ENCODE measurements at places on chromosomes 11 and 22.
A peak's percentile ranks its signal among the peaks of the same experiment; 100 is the strongest.

DNA sequence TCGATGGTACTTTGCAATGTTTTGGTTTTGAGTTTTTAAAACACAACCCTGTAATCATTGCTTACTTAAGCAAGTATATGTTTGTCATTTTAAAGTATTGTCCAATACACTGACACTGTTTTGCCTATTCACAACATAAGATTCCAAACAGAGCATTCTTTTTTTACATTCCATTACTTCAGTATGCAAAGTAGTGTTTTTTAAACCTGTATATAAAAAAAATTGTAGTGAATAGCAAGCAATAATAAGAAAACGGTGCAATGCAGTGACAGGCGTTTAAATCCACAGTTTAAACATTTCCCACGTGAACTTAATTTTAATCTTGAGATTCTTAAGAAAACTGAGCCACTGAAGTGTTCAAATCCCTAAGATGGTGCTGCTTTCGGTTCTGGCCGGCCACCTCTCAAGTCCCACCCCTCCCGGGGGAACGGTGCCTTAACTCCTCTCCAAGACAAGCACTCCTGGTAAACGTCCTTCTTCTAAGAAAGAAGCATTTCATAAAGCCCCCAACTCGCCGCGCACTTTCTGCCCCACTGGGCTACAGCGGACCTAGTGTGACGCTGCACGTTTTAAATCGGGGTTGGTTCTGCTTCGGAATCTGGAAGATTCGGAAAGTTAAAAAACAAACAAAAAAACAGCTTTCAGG lies 2.9 kb downstream of the PGR start:
- no peak for DNase-seq

DNA sequence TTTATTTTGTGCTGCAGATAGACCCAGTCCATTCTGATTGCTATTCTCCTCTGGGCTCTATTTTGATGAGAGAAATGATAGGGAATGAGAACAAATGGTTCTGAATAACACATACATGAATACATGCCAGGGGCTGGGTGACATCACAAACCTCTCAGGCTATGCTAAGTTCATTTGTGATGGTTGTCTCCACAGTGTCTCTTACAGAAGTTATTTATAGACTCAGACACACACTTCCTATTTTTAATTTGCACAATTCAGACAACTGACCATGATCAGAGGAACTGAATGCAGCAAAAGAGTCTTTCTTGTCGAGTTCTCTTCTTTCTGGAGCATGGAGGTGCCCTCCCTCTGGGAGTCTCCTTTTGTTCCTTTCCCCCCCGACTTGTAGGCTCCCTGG lies 991.7 kb downstream of the OPCML start:
- no peak for DNase-seq

- no peak for DNase-seq
Measured at GRCh38 chr11:122717264-122717867, 61.8 kb downstream of the UBASH3B start.

DNA sequence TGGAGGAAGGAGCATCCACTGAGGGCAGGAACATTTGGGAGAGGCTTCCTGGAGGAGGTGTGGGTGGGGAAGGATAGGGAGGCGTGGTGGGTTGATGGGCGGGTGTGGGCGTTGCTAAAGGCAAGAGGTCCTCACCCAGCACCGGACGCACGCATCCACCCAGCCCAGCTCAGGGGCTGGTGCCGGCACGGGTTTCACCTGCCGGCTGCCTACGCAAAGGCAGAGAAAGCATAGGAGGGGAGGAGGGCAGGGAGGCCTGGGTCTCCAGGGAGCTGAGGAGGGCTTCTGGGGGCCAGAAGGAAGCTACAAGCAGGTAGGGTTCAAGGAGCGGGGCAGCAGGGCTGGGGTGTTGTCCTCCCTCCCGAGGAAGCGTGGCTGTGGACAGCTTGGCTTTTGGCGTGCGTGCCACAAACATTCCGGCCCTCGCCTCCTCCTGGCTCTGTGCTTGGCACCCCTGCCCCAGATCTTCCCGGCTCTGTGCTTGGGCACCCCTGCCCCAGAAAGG lies 7.8 kb downstream of the SSH3 start:
- DNase-seq = no peak

DNA sequence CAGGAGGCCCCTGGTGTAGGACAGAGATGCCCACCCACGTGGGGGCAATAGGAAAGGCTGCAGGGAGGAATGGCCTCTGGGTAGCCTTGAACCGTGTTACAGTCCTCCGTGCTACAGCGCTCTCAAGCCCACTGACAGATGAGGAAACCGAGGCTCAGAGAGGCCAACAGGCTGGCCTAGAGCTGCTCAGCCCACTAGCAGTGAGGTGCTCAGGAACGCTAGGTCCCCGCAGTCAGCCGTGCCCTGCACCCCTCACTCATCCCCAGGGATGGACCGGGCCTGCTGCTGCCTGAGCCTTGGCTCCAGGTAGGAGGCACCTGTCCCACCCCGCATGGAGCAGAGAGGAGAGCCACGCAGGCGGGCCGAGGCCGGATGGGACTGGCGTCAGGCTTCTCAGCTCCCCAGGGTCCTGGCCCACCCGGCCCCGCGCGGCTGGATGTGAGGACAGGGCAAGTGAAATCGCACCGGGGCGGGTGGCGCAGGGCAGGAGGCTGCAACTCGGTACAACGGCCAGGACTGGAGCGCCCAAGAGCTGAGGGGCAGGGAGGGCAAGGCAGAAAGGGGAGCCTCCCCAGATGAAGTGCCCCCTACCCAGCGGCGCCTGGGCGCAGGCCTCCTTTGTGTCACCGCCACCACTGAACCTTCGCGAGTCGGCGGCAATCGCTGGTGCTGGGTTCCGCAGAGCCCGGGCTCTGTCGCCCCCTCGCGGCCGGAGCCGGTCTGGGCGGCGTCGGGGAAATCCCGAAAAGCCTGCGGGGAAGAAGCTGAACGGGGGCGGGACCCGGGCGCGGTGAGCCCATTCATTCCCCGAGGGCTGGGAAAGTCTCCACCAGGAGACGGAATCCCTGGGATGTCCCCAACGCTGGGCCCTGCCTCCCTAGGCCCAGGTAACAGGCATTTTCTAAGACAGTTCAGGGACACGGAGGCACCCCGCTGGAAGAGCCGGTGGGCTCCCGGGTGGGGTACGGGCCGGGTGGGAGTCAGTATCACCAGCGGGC lies 8.4 kb upstream of the SLC2A11 start:
- peak; percentile 86 for DNase-seq

DNA sequence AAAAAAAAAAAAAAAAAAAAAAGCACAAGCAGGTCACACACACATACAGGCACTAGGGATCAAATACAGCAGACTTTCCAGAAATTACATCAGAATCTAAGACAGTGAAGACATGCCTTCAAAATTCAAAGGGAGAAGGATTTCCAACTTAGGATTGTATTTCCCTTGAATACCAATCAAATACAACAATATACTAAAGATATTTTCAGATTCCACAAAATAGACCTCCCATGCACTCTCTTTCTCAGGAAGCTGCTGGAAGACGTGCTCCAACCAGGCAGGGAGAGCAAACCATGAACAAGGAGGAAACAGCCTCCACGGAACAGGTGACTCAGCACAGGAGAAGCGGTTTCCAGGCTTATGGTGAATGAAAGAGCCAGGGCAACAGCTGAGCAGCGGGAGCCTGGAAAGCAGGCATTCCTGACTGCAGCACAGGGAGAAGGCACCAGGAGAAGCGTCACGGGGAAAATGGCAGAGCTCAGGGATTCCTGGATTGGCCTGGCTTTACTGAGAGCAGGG lies 32.0 kb downstream of the TMEM184B start:
- DNase-seq = no peak

DNA sequence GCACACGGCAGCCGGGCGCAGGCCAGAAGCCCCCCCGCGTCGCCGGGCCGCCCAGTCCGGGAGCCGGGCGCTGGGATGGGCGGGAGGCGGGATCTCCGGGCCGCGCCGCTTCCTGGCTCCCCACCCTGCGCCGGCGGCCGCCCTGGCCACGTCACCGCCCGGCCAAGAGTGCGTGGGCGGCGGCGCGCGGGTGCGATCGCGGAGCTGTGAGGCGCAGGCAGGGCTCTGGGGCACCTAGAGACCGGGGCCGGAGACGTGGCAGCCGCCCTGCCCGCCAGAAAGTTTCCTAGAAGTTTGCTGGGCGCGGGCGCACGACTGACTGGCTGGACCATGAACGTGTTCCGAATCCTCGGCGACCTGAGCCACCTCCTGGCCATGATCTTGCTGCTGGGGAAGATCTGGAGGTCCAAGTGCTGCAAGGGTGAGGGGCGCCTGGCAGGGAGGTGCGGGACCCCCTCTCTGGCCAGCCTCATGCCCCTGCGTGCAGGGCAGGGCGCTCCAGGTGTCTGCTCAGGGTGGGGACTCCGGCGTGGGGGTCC lies at the start of gene KDELR3:
Gene KDELR3 (plus strand): TSS at position 193 of the 539 bp plus-strand sequence. CDS start 138 bp downstream, at position 331.
- peak; percentile 58 for DNase-seq

DNA sequence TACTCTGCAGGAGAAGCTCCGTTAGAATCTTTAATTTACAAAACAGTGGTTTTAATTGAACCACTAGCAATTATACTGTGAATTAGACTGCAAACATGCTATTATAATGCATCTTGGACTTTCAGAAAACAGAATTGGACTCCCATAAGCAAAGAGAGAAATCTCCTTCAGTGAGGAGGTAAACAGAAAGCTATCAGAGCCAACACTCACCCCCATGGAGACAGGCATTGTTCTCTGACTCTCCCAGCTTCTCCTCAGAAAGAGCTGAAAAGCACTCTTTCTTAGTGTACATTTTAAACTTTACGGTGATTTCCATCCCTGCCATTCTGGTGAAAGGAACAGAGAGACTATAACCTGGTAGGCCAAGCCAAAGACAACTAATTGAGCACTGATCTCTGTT lies 176.9 kb downstream of the GRIA4 start:
- no peak for DNase-seq

- DNase-seq = no peak
Measured at GRCh38 chr11:115980337-115981103, 476.3 kb upstream of the CADM1 start.

GRCh38 chr11:85989746-85990145 lies 79.1 kb downstream of the PICALM start:
- DNase-seq = no peak

- no peak for DNase-seq
Measured at GRCh38 chr22:25012741-25013143, 60.2 kb downstream of the KIAA1671 start.

DNA sequence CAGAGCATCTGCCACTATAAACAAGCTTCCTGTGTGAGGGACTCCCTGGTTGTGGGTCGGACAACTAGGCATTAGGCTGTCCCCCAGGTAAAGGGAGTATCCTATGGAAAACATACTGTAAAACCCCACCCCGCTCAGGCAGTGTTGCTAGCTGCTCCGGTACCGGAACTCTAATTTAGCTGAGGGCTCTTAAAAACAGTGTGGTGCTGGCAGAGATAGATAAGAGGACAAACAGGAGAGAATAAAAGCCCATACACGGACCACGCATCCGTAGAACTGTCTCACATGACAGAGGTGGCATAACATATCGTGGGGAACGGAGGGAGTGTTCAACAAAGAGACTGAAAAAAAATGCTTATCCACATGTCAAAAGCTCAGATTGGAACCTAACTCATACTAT lies 3.4 kb upstream of the MOGAT2 start:
- no peak for DNase-seq

DNA sequence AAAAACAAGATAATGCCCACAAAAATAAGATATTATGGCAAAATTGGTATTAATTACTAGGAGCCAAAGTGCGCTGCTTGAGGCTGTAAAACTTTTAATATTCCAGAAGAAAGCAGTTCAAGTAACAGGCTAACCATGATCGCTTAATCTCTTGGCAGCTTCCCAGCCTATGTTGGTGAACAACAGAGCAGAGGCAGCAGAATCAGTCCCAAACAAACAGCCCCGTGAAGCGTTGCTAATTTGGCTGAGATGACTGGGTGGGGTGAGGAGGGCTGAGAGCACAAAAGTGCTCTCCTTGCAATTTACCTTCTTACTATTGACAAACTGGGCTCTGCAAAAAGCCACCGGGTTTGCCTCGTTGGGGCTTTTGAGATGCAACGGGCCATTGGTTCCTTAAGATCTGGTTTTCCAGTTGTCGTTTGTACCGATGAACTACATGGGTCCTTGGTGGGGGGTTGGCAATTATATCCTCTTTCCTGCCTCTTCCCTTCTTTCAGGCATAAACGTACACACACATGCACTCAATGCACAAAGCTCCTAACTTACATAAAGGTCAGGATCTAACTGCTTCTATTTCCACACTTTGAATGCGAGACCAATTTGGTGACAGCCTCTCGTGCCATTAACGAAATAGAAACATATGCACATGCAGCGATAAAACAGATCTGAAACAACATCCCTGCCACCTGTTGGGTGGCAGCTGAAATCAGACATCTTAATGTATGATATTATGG lies 407.6 kb upstream of the CADM1 start:
- no peak for DNase-seq

All from activated naive CD4-positive, alpha-beta T cell treated with anti-CD3 and anti-CD28 coated beads, Interleukin-2, amount 50 U/mL, for 16 hours (primary cell).